Stimulated activated CD8-positive, alpha-beta memory T cell treated with anti-CD3 and anti-CD28 coated beads, Interleukin-7, amount 100 ng/mL, for 1 hour (primary cell): ENCODE measurements at places on chromosomes 12 and 14.

DNA sequence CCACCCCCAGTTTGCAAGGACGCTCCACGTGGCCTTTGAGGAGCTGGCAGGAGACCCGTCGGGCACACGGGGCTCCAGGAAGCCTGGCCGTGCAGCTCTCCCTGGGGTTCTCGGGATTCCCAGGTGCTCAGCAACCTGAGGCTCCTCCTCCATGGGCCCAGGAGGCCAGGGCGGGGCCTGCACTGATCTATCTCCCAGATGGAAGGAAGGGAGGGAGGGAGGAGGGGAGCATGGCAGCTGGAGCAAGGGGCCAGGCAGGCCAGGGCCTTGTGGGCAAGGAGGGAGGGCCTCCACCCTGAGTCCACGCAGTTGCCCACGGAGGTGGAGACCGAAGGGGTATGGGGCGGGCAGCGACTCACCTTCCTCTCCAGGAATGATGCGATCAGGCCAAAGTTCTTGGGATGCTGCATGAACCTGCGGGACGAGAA is 127.3 kb downstream of the RFLNA start:
- DNase-seq, result no peak

DNA sequence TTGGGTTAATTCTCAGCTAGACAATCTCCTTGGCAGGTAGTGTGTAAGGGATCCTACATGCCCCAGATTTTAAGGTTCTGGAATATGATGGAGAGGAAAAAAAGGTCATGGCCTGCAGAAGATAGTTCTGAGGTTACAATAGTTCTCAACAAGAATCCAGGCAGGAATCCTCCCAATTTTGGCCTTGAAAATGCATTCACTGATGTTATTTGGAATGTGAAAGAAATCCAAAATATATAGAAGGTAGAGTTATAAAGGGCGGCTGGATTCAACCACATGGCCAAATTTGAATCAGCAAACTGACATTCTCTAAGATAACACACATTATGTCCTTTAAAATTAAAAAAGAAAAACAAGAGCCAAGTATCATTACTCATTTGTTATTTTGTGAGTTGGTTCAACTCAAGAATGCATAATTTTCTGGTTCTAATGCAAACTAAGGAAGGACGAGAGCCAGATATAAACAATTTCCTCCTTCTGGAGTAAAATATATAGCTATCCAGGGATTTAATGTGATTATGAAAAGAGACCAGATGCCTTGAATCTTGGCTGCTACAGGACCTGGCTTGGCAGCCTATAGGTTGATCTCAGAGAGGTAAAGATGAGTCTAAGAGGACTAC is 177.0 kb upstream of the G2E3 start:
- DNase-seq, result no peak

DNA sequence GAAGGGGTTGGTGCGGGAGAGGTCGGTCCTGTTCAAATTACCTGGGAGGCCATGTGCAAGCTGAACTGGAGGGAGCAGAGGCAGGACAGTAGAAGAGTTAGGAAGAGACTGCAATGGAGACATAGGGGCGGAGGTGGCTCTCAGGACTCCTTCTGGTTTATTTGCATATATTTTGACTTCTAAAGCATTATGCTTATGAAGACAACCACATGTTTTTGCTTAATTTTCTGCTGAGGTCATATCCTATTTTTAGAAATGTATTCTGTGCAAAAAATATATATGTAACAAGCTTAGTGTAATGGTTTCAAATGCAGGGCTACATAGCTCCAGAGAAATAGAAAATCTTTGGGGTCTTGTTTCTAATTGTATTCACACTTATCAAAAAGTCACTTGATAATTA is 137.0 kb upstream of the MDM1 start:
- no peak for DNase-seq

GRCh38 chr14:75806352-75806832 is 145.3 kb downstream of the TTLL5 start:
- DNase-seq, result no peak

DNA sequence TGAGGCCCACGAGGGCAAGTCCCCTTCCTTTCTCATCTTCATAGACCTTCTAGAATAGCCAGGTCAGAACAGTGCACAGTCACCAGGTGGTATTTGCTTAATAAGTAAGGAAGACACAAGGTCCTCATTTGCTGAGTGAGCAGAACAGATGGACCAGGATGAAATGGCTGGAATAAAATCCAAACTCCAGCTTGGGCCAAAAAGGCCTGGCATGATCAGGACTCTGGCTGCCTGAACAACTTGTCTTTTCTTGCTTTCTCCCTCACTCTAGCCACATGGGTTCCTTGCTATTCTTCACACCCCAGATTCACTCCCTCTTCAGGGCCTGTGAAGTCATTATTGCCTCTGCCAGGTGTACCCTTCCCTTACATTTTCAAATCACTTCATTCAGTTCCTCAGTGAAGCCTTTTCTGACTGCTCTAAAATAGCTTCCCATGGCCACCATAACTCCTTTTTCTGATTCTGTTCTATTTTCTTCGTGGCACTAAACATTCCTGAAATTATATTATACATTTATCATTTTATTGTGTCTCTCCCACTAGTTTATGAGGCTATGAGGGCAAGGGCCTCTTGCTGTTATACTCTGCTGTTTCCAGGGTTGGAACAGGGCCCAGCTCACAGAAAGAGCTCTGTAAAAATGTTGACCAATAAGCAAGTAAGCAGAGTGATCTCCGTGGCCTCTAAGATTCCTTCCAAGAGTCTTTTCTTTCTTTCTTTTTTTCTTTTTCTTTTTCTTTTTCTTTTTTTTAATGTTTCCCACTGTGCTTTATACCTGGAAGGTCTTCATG is 150.8 kb downstream of the TTC8 start:
- no peak for DNase-seq

- no peak for DNase-seq
Observed at GRCh38 chr14:51070726-51071125, 24.2 kb downstream of the TRIM9 start.

- DNase-seq, result no peak
Observed at GRCh38 chr12:39902821-39903220, 203.1 kb downstream of the SLC2A13 start.

GRCh38 chr12:113130457-113131135 is 5.0 kb downstream of the RASAL1 start:
- no peak for DNase-seq

DNA sequence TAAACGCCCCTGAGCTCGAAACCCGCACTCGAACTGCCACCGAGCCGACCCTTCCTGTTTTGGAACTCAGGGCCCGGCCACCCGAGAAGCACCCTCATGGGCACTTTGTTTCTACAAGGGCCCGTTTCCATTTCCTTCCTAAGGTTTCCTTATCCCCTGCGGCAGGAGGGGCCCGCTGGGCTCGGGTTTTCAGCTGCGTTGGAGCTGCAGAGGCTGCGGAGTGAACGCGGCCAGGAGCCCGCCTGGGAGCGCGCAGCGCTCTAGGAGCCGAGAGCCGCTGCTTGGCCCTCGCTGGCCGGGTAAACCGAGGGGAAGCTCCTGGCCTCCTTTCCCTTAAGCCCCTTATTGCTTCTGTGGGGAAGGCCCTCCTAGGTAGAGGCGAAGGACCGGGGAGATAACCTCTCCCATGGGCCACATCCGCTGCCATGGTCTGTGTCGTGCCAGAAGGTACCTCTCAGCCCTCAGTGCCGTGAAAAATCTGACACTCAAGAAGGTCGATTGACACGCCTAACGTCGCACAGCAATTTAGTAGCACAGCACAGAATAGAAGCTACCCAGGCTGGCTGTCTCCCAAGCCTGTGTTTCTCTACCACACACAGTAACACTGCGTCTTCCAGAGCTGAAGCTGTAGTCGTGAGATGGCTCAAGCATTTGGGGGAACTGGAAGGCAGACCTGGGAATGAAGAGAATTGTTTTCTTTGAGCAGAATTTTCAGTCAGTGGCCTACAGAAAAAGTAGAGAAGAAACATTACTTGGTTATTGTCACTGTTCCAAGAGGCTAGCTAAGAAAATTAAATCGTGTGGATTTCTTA is 12.9 kb upstream of the CALM1 start:
- DNase-seq, result peak; percentile 37

- no peak for DNase-seq
Observed at GRCh38 chr14:23319746-23320583, 1.3 kb upstream of the PABPN1 start.

DNA sequence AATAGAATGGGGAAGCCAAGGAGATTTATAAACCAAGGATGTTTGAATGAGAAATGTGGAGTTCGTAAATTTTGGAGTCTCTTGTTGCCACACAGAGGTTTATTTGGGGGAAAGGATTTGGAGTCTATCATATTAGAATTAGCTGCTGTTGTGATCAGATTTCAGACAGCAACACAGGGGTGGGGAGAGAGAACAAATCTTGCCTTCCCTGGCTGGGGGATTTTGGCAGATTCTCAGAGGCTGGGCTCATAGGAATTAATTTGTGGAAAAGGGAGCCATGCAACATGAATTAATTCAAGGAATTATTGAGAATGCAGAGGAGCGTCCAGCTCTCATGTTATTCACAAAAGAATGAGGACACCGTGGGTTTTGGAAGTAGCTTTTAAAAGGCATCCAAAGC is 73.9 kb upstream of the PRMT8 start:
- no peak for DNase-seq

DNA sequence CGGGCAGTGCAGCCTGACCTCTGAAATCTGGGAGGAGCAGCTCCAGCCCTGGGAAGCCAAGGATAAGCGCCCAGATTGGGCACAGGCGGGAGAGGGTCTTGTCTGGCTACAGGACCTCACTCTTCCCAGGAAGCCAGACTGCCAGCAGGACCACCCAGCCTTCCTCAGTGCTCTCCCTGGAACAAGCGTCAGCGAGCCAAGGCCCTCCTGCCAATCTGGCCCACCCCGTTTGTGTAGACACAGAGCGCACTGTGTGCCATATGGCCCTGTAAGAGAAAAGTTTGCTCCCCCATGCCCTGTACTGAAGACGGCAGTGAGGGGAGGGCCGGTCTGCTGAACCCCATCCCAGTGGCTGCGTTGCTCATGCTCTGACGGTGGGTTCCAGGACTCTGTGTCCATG is 1.2 kb upstream of the C14orf180 start:
- no peak for DNase-seq

GRCh38 chr14:87001333-87001732 is 991.6 kb downstream of the GALC start:
- no peak for DNase-seq

GRCh38 chr14:39230416-39231035 is 3.2 kb upstream of the MIA2 start:
- DNase-seq, result no peak

- DNase-seq, result no peak
Observed at GRCh38 chr14:79569072-79569471, 642.2 kb downstream of the DIO2 start.

- DNase-seq, result no peak
Observed at GRCh38 chr14:102925646-102926045, 3.2 kb downstream of the AMN start.

DNA sequence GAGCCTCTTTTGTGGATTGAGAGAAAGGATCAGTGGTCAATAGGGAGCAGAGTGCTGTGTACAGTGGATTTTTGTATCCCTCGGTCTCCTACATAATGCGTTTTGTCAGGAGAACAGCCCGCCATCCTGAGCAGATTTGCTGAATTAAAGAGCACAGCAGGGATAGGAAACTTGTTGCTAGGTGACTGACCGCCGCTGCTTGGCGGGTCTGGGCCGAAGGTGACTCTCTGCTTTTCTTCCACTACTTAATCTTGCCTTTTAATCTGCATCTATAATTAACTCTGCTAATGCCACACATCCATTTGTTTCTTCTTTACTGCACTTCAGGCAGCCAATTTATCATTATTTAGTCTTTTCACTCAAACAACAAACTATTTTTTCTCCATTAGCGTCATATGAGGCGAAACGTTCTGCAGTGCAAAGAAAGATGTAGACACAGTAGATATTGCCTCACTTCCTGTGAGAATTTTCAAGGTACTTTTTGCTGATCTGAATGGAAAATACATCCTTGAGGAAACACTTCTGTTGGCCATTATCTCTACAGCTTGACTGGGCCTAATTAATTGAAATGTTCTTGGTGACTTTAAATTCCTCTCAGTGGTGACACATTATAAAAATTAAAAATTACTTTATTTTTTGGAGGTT is 108.0 kb downstream of the PPM1A start:
- no peak for DNase-seq
